Body of pancreas (tissue), 4 donors: ENCODE measurements at places on chromosomes 3 and 15.

DNA sequence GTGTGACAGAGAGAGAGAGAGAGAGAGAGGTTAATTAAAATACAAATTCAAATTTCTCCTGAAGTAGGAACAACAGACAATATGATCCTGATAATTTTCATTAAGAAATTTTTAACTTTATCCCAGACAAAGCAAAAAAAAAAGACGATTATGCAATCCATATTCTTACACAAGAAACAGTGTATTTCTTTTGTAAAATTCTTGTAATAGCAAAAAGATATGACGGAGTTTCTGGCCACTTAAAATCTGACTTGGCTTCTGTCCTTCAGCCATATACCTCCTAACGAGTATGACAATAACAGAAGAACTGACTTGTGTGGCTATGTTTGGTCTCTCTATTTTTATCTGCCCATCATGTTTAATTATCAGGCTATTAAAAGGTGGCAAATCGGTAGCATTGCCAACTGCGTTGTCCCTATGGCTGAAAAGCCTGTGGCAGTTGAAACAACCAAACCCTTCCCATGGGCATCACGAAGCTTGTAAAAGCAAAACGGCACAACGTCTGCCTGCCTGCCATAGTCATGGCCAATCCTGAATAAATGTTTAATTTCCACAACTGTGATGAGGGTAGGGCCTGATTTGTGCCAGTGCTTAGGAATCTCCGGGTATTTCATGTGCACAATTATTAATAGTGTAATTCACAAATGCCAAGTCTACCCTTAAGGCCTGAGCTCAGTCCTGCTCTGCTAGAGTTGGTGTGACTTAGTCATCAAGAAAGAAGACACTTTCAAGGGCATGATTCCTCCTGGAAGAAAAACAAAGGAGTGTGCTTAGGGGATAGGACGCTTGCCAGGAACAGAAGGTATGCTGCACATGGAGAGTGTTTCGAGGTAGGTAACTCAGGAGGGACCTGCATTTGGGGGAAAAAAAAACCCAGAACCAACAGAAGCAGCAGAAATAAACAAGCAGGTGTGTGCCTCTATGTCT lies 1090.2 kb downstream of the FHIT start:
- no peak for DNase-seq

- peak; percentile 95 for DNase-seq
Observed at GRCh38 chr3:44712455-44713075, at the start of gene ZNF502. Gene ZNF502 (plus strand): TSS chr3:44712660. CDS start chr3:44720262, 7,602 bp downstream.

DNA sequence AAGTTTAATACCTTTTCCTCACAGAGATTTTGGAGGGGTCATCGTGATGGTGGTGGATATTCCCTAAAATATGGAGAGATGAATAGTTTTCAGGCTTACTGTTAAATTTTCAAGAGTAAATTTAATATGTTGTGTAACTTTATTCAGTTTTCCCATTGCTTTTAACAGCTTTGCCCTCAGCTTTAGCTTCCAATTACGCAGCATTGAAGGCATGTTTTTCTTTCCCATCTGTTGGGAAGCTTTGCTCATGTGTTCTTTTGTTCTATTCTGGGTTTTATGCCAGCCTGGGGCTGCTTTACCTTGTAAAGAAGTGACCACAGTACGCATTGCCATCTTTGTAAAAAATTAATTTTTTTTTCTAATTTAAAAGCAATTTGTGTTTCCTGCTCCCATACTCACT lies 151.5 kb downstream of the B3GALNT1 start:
- DNase-seq, result no peak

DNA sequence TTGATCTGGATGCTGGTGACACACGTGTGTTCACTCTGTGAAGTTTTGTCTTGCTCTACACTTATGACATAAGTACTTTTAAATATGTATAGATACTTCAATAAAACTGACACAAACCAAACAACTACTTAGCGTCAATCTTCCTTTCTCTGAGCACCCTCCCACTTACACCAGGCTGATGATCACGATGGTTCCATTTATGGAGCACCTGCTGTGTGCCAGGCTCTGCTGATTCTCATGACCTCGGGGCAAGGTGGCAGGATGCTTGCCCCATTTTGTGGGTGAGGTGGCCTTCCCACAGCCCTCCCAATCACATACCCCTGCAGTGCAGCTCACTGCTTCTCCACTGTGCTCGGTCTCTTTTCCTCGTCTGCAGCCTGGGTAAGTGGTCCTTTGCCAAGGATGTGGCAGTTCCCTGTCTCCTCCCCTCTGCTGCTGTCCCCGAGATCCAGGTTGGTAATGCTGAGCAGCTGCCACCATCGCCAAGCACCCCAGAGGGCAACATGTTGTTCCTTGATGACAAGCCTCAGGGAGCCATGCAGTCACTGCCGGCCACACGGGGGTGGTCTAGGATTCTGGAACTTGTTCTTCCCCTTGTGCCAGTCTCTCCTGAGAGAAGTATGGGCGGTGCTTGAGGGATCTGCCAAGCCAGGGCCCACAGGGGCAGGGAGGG lies 20.6 kb upstream of the ADCY5 start:
- DNase-seq, result no peak

- no peak for DNase-seq
Observed at GRCh38 chr15:71746719-71747118, 63.6 kb upstream of the NR2E3 start.

DNA sequence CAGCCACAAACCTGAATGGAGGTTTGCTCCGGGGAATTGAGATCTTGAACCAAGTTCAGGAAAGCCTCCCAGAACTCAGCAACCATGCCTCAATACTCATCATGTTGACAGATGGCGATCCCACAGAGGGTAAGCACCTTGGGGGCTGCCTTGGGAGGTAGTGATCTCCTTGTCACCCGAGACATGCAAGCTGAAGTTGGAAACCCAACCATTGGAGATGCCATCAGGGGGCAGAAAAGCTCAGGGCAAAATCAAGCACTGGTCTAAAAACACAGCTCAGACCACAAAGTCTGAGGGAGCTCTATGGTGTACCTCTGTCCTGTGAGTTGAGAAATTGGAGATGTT lies 5.8 kb downstream of the ITIH1 start:
- DNase-seq, result no peak

DNA sequence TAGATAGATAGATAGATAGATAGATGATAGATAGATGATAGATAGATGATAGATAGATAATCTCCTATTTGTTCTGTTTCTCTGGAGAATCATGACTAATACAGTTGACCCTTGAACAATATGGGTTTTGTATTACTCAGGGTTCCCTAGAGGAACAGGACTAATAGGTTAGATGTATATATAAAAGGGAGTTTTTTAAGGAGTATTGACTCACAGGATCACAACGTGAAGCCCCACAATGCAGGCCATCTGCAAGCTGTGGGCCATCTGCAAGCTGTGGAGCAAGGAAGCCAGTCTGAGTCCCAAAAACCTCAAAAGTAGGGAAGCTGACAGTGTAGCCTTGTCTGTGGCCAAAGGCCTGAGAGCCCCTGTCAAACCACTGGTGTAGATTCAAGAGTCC lies 67.6 kb downstream of the PYDC2 start:
- DNase-seq, result no peak

- no peak for DNase-seq
Observed at GRCh38 chr15:62874959-62875625, 167.5 kb upstream of the TPM1 start.

- no peak for DNase-seq
Observed at GRCh38 chr3:82229397-82229796, 468.0 kb upstream of the GBE1 start.

GRCh38 chr15:32994810-32995424 lies 199.6 kb downstream of the FMN1 start:
- no peak for DNase-seq

GRCh38 chr15:101087172-101087769 lies 164.6 kb downstream of the CHSY1 start:
- DNase-seq, result no peak

GRCh38 chr3:46856576-46857471 lies 6.4 kb downstream of the MYL3 start:
- no peak for DNase-seq

DNA sequence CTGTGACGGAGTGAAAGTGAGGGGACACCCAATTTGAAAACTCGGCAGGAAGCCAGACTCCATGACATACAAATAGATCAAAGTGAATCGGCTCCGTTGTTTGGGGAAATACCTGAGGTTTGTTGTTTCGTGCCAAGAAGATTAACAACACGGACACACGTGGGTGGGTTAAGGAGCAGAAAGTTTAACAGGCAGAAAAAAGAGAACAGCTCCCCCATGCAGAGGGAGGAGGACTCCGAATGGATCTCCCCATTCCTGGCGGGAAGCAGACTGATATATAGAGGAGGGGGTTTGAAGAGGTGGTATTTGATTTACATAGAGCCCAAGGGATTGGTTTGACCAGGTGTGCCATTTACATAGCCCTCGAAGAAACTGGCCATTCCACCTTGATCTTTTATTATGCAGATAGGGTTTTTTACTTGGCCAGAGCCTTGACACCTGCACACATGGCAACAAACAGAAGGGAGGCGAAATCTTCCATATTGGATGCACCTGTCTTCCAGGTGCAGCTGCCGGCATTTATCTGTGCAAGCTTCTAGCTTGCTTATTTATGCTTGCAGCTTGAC lies 4.8 kb upstream of the SACM1L start:
- DNase-seq, result no peak

GRCh38 chr3:127632035-127632820 lies 3.2 kb downstream of the PODXL2 start:
- no peak for DNase-seq

DNA sequence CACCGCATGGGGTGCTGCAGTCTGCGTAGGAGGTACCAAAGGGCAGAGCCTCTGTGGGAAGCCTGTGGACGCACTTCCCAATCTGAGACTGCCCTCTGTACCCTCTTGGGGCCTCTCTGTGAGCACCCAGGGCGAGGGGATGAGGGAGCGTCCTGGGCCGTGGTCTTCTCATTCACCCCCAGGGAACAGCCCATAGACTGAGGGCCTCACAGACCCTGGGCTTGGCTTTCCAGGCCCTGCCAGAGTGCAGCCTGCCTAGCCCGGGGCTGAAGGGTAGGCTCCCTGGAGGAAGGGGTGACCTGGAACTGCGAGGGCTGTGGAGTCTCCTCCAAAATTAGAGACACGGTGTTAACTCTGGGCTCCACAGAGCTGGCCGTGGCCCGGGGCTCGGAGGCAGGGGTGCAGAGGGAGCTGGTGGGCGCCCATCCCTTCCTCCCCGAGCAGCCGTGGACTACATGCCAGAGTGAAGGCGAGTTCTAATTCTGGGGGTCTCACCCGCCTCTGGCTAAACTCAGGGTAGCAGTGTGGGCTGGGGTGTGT lies 468 bp upstream of the SPTBN5 start:
- no peak for DNase-seq

DNA sequence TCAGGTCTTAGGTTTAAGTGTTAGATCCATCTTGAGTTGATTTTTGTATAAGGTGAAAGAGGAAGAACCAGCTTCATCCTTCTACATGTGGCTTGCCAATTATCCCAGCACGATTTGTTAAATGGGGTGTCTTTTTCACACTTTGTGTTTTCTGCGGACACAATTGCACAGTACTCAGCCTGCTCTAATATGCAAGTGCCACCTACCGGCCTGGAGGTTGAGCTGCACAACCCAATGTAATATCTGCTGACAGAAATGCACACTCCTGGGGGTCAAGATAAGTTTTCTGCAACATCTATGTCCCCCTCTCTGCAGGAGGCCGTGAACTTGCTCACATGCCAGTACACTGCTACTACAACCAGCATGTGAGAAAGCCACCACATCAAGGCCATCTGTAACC lies 791.9 kb upstream of the ROBO1 start:
- no peak for DNase-seq

DNA sequence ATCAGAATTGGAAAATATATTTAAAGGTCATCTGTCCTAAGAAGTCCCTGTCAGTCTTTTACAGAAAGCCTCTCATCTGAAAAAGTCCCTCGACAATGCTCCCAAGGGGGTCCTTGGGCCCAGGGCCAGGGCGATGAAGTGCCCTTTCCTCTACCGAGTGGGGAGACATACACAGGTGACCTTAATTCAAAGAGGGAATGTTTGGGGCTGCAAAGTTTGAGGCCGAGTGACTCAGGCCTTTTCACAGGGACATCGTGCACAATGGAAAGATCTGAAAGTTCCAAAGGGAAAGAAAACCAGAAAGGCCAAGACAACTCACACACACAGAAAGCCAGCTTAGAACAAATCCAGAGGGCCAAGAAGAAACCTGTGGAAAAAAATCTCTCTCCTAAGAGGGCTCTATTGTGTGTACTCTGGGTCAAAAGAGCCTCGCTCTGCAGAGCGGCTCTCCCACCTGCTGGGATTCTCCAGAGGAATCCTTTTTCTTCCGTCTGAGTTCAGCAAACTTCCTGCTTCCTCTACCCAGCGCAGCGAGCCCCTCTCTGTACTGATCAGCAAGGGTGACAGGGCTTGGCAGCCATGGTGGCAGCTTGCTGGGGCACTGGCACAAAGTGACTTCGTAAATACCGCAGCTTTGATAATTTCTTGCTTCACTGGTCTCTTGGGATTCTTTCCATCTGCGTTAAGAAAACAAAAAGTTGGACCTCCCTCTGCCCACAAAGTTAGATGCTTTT lies 259.1 kb downstream of the OPA1 start:
- DNase-seq, result peak; percentile 86

- DNase-seq, result no peak
Observed at GRCh38 chr15:58277333-58277732, 139.2 kb downstream of the AQP9 start.

- DNase-seq, result no peak
Observed at GRCh38 chr15:44569316-44569715, 32.4 kb downstream of the EIF3J start.

DNA sequence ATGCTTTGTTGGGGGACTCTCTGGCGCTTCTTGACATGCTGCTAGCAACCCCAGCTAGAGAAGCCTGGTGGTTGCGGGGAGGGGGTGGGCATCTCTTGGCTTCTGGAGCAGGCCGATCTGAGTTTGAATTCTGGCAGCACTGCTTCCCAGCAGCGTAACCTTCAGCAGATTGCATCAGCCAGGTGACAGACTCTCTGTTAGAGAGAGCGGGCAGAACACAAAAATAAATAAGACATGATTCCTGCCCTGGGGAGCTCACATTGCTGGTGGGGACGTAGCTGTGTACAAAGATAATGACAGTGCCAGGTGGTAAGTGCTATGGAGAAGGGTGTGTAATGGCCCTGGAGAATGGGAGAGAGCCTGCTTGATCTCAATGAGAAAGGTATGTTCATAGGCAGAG lies 87.4 kb downstream of the THSD4 start:
- DNase-seq, result no peak

- DNase-seq, result no peak
Observed at GRCh38 chr15:93583968-93584367, 495.0 kb upstream of the RGMA start.

- DNase-seq, result no peak
Observed at GRCh38 chr15:45146405-45146804, 16.6 kb downstream of the DUOX1 start.

- DNase-seq, result no peak
Observed at GRCh38 chr3:45537616-45537969, 57.0 kb upstream of the LIMD1 start.

DNA sequence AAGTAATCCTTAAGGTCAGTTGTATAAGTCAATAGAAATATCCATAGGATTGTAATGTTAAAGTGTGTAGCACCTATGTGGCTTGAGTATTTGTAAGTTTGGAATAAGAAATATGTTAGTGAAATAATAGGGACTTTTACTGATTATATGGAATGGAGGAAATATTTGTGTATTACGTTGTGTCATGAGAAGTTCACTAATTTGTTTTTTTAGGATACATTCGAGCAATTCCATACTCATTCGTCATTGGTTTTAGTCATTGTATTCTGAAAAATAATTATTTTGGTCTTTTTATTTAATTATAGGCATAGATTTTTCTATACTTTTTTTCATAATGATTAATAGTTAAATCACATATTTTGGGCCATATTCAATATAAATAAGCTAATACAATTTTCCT lies 21.0 kb downstream of the MBNL1 start:
- DNase-seq, result no peak
